ENCODE measurements at places on chromosomes 11 and 22.
A peak's percentile ranks its signal among the peaks of the same experiment; 100 is the strongest.

GRCh38 chr11:70483077-70483861 is 84.9 kb downstream of the CTTN start:
- DNase-seq: no peak

GRCh38 chr11:2077061-2077802 is 62.0 kb downstream of the IGF2 start:
- DNase-seq: no peak

GRCh38 chr22:19807914-19808872 is 46.5 kb downstream of the GNB1L start:
- no peak for DNase-seq

DNA sequence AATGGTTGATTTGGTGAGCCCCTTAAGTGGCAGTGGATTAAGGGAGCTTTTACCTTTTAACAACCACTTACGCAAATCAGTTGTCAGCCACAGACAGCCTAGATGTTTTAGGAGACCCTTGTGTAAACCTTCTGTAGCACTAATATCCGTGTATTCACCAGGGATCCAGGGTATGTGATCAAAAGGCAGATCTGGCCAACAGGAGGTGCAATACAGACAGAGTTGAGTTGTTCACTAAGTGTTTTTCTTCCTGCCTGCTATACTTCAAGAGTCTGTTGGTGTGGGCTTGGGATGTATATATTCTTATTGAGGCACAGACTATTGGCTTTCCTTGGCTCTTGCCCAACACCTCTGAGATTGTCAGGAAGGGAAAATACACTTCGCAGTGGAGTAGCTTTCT is 175.1 kb downstream of the FAT3 start:
- DNase-seq: no peak

- no peak for DNase-seq
Observed at GRCh38 chr11:118002541-118003423, 16.6 kb downstream of the IL10RA start.

DNA sequence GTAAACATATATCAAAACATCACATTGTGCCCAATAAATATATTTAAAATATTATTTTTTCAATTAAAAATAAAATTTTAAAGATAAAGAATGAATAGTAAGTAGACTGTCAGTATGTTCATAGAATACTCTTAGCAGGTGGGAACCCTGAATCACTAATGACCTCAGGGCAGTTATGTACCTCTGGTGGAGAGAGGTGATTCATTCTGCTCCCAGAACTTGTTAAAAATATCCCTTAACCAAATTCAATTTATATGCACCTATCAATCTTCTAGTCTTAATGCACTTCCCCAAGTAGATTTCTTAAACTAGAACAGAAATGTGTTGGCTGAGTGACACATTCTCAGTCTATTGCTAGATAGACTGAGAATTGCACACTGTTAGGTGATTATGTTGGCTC is 183.9 kb upstream of the SYN3 start:
- DNase-seq: no peak

- DNase-seq: peak; percentile 46
Observed at GRCh38 chr11:67731583-67731982, 57.2 kb upstream of the ALDH3B2 start.

GRCh38 chr11:20458905-20459632 is 71.6 kb downstream of the PRMT3 start:
- no peak for DNase-seq

DNA sequence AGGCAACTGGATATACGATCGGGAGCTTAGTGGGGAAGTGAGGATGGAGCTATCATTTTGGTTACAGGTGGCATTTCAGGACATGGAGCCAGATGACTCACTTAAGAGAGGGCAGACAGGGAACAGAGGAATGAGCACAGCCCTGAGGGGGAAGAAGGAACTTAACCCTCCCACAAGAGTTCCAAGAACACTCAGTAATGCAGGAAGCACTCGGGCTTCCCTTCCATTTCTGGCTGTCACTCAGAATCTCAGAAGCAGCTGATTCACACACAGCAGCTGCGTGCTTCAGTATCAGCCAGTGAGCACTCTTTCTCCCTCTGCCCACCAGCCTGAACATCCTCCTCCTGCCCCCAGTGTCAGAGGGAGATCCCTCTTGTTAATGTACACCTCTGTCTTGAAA is 34.8 kb downstream of the EFCAB6 start:
- no peak for DNase-seq

DNA sequence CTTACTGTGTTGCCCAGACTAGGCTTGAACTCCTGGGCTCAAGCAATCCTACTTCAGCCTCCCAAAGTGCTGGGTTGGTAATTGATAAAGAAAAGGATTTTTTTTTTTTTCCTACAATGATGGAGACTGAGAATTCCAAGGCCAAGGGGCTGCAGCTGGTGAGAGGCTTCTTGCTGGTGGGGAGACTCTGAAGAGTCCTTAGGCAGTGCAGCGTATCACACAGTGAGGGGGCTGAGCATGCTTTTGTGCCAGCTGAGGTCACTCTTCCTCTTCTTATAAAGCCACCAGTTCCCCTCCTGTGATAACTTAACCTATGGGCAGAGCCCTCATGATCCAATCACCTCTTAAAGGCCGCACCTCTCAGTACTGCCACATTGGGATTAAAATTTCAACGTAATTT is 28.2 kb upstream of the CCDC81 start:
- no peak for DNase-seq

- DNase-seq: no peak
Observed at GRCh38 chr11:101428918-101429317, 154.9 kb downstream of the TRPC6 start.

DNA sequence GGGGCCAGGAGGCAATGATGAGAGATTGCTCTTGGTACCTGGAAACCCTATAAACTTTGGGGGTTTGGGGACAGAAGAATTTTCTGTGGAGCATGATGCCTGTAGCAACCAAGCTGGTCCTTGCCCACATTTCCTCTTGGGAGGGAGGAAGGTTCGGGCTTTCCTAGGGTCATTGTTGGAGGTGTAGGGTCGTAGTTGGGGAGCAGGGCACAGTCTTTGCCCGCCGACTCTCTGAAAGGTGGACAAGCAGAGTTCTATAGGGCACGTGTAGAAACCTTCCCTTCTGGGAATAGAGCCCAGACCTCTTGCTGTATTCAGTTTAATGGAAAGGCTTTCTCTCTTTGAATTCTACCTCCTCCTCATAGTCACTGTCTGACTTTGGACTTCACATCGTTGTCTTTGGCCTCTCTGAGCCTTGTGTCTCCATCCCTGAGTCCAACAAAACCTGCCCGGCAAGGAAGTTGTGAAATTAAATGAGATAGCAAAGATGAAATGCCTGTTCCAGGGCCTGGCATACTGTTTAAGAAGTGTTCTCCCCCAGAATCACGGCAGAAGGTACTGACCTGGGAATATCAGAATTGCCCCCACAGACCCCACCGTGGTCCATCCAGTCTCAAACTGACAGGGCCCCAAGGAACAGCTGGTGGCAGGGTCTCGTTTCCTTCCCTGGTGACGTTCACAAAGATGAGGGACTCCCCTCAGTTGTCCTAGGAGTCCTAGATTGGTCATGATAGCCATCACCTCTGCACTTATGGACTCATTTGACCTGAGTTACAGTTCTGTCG is 1.6 kb downstream of the PRDM11 start:
- no peak for DNase-seq

GRCh38 chr11:122153746-122154145 is 37.7 kb upstream of the BLID start:
- DNase-seq: no peak

DNA sequence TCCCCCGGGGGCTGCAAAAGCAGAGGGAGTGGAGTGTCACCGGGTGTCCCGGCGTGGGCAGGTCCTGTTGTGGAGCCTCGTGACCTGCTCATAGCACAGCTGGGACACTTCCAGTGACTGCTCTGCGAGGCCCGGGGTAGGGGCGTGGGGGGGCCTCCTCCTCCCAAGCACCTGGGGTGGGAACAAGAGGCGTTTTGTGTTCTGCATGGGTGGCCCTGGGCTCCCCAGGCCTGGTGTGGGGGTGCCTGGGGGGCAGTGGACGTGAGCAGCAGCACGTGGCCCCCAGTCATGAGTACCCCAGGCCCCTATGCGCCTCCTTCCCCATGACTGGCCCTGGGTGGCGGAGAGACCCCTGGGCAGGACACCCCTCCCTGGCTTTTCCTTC is 104.7 kb downstream of the KCNQ1 start:
- DNase-seq: no peak

DNA sequence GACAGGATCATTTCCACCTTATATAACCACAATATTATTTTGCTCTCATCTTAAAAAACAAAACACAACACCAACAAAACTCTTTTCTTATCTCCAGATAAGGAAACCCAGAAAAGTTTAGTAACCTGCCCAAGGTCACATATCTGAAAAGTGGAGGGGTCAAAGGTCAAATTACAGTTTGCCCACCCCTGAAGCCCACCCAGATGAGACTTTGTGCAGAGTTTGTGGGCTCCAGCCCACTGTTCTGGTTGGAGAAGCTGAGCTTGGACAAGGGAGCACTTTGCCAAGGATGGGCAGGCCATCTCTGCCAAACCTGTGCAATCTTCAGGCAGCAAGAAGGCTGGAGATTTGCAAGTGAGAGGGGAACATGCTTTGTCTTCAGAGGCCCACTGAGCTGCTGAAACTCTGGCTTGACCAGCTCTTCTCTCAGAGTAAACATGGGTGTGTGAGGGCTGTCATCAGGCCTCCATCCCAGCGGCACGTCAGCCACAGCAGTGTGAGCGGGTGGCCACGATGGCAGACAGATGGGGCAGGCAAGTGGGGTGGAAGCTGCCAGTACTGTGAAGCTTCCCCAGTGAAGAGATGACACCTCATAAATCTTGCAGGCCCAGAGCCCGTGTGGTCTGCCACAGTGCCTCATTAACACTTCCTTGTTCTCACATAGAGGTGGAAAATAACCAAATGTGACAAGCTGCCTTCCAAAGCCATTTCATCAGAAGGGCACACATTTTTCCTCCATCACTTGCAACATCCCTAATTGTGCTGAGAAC is 111.8 kb downstream of the CCDC81 start:
- no peak for DNase-seq

- DNase-seq: no peak
Observed at GRCh38 chr11:69409812-69410645, 71.4 kb upstream of the LINC01488 start.

DNA sequence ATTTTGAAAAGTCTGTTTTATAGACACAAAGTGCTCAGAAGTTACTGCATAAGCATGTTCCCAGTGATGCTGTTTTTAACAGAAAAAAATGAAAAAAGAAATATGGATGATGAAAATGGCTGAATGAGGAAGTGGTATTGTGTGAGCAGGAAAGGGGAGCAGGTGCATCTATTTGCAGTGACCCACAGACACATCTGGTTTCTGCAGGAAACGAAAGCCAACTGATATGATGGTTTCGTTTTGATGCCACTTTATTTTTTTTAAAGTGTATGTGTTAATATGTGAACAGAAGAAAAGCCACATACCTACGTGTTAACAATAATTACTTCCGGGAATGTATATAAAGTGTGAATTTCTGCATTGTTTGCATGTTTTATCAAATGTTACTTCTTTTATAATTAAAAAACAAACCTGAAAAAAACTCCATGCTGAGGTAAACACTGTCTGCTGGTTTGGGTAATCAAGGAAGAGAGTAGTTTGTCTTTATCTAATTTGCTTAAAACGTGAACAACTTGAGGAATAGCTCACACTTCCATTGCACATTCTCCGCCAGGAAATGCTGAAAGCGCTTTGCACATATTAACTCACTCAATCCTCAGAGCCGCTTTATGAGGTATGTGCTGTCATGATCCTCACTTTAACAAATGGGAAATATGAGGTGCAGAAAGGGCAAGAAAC is 1335.9 kb downstream of the TBC1D22A start:
- DNase-seq: no peak

DNA sequence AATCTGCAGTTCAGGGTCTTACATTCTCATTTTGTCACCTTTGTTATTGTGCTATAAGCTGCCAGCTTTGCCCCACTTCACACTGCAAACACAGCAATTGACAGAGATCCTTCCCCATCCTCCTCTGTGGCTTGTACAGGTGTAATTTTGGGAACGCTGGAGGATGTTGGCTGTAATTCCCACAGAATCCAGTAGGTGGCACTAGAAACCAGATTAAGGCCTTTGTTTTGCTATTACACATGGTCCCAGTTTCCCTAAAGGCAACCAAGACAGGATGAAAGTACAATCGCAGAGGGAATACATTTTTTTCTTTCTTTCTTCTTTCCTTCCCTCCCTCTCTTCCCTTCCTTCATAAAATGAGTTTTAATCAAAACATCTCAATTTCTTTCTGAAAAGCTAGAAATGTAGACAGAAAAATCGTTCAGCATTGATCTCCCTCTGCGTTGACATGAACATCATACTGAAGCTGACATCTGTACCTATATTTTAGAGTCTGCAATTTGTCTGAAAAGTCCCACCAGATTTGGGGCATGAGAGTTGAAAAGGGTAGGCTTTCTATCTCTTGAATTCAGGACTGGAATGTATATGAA is 21.3 kb upstream of the NELL1 start:
- DNase-seq: no peak

DNA sequence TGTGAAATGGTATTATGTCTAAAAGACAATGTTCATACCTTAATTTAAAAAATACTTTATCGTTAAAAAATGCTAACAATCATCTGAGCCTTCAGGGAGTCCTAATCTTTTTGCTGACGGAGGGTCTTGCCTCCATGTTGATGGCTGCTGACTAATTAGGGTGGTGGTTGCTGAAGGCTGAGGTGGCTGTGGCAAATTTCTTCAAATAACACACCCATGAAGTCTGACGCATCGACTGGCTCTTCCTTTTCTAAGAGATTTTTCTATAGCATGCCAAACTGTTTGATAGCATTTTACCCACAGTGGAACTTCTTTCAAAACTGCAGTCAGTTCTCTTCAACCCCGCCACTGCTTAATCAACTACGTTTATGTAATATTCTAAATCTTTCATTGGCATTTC is 33.6 kb downstream of the TCF20 start:
- no peak for DNase-seq

- DNase-seq: no peak
Observed at GRCh38 chr11:578276-579035, 2.2 kb downstream of the PHRF1 start.

DNA sequence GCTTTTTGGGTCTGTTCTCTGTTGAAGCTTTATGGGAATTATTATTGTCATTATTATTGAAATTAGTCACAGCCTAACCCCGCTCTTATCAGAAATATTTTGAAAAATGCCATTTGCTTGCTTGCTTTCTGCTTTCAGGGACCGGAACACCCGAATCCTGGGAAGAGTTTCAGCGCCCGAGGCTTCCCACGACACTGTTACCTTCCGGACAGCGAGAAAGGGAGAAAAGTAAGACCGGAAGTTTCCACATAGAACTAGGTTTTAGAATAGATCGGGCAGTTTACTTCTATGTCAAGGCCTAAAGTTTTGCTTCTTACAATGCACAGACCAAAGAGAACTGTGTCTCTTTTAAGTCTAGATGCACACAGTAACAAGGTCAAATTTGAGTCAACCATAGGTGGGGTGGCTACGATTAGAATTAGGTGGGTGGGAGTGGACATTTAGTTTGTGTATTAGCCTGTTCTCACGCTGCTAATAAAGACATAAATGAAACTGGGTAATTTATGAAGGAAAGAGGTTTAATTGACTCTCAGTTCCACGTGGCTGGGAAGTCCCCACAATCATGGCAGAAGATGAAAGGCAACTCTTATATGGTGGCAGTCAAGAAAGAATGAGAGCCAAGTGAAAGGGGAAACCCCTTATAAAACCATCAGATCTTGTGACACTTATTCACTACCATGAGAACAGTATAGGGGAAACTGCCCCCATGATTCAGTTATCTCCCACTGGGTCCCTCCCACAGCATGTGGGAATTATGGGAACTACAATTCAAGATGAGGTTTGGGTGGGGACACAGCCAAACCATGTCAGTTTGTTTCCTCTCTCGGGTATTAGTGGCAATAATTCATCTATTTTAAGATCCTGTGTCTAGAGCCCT is 12.9 kb downstream of the MPEG1 start:
- DNase-seq: no peak

Measured in NCI-H510A (cell line).